ENCODE measurements at places on chromosomes 3 and 15. TPM values are rescaled to one million over a fixed set of nuclear protein-coding genes. Genes with fewer than 3 reads are reported as not detected.
A peak's percentile ranks its signal among the peaks of the same experiment; 100 is the strongest.

Gene FAM3D
- polyA plus RNA-seq: 1.9 TPM

DNA sequence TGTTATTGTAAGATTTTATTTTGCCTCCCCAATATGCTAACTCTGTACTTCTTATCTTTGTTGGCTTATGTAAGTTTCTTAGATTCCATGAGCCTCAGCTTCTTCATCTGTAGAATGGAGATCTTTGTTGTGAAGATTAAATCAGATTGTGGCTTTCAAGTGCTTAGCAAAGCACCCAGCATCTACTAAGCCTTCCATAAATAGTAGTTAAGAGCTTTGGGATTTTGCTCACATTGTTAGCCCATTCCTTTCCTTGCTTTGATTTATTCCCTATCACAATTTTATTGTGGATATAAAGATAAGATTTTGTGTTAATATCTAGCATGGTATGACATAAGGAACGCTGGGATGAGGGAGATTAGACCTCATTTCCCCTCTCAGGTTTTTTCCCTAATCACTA is 501.4 kb downstream of the PYDC2 start:
- no peak overlapping the region for H3K27ac ChIP-seq
- no peak for DNase-seq
- H3K4me3 ChIP-seq: no peak overlapping the region
- H3K27me3 ChIP-seq: no peaks in the 10 kb centered on the region

GRCh38 chr3:18111796-18112232 is 313.3 kb downstream of the SATB1 start:
- no peaks in the 10 kb centered on the region for H3K27me3 ChIP-seq
- H3K4me1 ChIP-seq: peaks cover 6% of the 10 kb centered on the region
- no peaks in the 10 kb centered on the region for H3K36me3 ChIP-seq
- peak overlapping the region; percentile 14 for H3K4me3 ChIP-seq

Gene RTP3
- not detected for polyA plus RNA-seq

Gene GP5
- not detected for polyA plus RNA-seq

Gene TMEM108
- polyA plus RNA-seq: not detected

- H3K27ac ChIP-seq: no peak overlapping the region
- no peak for DNase-seq
- H3K27me3 ChIP-seq: no peaks in the 10 kb centered on the region
- H3K4me1 ChIP-seq: peaks cover 18% of the 10 kb centered on the region
- H3K4me3 ChIP-seq: no peak overlapping the region
Measured at GRCh38 chr3:153619268-153619667, 457.2 kb downstream of the RAP2B start.

- DNase-seq: no peak
- no peak overlapping the region for H3K27ac ChIP-seq
- no peaks in the 10 kb centered on the region for H3K4me1 ChIP-seq
- H3K4me3 ChIP-seq: no peak overlapping the region
Measured at GRCh38 chr3:116524453-116525210, 79.3 kb upstream of the LSAMP start.

DNA sequence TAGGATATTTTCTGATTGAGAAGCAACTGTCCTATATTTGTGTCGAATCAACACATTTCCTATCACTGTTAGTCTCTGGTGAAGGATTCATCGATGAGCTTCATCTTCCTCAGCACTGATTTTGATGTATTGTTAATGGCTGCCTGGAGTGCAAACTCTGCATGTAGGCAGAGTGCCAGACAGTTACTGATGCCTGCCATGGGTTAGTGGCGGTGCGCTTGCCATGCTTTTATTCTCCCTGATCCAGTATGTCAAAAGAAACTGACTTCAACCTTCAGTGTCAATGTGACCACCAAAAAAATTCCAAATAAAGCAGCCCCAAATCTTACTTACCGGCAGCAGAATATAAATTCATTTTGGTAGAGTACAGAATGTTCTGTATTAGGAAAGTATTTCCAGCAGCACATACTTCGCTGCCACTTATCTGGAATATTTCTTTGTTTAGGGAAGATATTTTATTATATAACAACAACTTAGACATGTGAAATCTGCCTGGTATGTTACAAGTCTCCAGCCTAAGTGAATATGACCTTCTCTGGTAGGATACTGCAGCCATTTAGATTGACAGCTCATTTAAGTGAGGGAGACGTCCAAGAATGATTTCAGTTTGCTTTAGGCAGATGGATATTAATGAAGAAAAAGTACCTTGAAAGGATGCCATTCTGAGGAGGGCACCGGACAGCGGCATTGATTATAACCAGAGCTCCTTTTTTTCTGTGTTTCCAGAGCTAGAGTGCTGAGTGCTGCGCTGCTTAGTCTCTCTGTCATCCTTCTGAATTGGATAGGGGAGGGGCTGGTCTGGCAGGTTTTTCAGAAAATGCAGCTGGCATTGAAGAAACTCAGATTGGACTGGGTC is 59.9 kb downstream of the ARHGEF26 start:
- no peaks in the 10 kb centered on the region for H3K36me3 ChIP-seq
- no peak overlapping the region for H3K27ac ChIP-seq
- no peak overlapping the region for H3K4me3 ChIP-seq
- H3K27me3 ChIP-seq: no peaks in the 10 kb centered on the region
- peaks cover 20% of the 10 kb centered on the region for H3K4me1 ChIP-seq
- no peak for DNase-seq

Data from CD14-positive monocyte (primary cell).